ENCODE measurements at places on chromosomes 16 and 17. TPM values are rescaled to one million over a fixed set of nuclear protein-coding genes. Genes with fewer than 3 reads are reported as not detected.

Gene CLEC3A
- total RNA-seq = 0.27 TPM

Gene B9D1
- 30.2 TPM for total RNA-seq

Gene SLC12A3
- total RNA-seq = not detected

Gene ZNF200
- 11.8 TPM for total RNA-seq

Gene CDRT15L2
- not detected for total RNA-seq

Gene OR3A3
- total RNA-seq = not detected

DNA sequence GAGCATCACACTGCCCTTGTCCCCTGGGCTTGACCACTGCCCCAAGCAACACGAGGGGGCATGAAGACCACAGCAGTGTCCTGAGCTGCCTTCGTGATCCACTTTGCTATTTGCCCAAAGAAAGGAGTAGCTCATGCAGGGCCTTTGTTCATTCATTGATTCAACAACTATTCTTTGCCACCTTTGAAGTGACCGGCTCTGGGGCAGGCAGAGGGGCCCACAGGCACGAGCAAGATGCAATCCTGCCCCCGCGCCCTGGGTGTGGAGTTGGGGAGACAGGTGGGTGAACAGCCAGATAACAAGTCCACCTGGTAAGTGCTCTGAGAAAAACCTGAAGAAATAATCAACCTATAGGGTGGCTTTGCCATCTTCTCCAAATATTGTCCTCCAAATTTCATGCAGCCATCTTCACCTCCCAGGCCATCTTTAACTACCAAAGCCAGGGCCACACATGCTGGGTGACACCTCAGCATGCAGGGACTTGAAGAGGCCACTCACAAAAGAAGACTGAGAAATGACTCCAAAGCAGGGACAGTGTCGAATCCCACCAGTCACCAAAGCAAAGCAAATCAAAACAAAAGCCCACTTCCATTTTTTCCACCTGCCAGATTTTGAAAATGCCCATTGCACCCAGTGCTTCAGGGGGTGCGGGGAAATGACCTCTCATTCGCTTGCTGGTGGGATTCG lies 18.2 kb upstream of the RBFOX3 start:
- ATAC-seq = no peak

DNA sequence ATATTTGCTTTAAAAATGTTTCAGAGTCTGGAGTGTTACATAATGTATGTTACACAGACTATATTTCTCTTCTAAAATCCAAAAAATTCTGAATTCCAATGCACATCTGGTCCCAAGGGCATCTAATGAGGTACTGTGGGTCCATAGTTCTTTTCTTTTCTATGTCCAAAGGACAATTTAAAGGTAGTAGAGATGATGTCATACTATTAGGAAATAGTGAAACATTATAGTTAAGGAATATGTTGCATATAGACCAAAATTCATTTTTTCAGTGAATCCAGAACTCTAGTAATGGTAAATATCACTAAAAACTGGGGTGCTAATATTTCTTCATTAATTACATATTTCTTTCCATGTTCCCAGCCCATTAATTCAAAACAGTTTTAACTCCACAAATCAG lies 23.0 kb downstream of the NME2 start:
- no peak for ATAC-seq

DNA sequence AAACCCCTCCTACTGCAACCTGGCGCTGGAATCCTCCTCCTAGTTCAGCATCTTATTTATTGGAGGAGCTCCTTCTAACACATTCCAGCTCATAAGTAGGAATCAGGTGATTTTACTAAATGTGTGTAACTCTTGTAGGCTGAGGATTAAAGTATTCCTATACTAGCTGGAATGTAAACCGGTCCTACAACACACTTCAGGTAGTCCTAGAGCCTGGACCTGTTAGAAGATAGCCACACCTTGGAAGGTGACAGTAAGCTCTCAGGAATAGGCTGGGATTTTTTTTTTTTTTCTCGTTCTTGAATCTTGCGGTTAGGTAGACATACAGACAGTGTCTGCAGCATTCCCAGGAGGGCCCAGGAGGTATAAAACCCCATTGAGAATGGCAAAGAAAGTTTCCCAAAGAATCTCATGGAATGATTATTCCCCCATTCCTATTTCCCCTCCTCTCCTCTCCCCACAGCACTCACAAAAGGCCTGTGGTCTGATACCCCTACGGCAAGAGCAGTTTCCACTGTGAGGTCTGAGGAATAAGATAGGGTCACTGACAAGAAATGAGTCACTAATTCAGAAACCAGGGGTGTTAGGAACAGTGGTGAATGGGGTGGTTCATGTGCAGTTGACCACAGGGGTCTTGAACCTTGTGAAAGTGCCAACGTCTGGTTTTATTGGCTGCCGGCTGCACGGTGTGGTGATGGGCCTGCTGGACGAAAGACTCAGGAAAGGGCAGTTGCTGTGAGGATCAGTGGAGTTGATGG lies 267.1 kb downstream of the UTP18 start:
- no peak for ATAC-seq

DNA sequence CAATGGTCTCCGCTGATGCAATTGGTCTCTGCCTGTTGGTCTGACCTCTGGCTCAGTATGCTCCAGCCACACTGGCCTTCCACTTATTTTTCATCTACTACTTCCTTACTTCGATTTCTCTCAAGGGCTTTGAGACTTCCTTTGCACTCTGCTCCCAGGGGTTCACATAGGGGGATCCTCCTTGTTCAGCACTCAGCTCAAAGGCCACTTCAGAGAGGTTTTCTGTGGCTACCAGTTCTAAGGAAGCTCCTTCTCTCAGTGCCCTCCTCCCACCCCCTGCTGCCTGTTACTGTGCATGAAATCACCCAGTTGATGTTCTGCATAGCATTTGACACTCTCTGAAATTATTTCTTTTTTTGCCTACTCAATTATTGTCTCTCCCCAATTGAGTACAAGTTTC lies 476.4 kb downstream of the HS3ST3B1 start:
- no peak for ATAC-seq

DNA sequence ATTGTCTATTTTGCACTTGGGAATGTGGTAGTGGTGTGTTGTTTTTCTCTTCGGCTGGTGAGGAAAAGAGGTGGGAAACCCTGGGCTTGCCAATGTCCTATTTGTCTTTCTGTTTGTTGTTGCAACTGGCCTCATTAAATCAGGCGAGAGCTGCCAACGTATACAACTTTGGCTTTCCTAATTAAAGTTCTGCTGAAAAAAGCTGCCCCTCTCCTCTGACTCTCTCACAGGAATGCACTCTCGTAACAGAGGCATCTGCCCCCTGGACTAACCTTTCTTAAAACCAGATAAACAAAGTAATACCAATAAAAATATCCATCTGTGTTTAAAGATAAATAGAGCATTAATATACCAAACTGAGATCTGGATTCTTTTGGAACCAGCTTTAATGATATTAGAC lies 7.8 kb downstream of the CDRT15 start:
- no peak for ATAC-seq

GRCh38 chr16:57513371-57514102 lies 22.8 kb downstream of the CCDC102A start:
- ATAC-seq = no peak

DNA sequence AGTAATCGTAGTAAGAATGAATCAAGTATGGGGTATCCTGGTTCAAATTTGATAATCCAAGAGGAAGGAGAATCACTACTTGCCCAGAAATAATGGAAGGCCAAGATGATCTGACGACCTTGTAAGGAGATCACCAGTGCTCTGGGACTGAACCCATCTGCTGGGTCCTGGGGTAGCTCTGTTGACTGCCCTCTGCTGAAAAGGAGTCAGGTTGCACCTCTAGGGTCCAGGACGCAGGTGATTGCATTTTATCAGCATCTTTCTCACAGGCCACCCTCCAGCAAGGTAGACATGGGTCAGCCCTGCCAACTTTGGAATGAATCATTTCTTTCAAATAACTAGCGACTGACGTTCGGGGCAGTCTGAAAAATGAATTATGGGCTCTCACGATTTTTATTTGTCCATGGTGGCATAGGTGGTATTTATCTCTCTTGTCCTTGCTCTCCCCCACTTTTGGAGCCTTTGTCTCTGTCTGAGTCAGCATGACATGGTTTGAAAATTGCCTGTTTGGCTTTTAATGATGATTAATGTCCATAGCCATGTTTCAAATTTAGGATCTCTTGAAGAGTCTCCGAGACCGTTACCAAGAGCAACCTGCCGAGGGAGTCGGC lies 163.7 kb downstream of the MSI2 start:
- ATAC-seq = no peak

GRCh38 chr17:81522491-81523401 lies 5.4 kb upstream of the FSCN2 start:
- ATAC-seq = no peak

DNA sequence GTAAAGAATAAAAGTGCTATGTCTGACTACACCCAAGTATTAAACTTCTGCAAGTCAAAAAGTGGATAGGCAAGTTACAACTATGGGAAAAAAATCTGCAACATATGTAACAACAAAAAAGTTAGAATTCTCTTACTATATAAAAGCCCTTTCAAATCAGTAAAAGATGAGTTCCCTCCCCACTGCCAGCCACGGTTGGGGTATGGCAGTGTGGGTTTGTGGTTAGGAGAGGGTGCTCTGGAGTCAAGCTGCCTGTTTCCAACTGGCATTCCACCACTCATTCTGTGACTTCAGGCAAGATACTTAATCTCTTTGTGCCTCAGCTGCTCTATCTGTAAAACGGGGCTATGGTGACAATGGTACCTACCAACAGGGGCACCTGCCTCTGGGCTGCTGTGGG lies 26.6 kb upstream of the MFSD6L start:
- ATAC-seq = no peak

Measured in gastroesophageal sphincter (tissue), 4 donors.